ENCODE measurements at places on chromosomes 1 and 21.

- DNase-seq: no peak
Measured at GRCh38 chr1:50710099-50710498, 250.0 kb downstream of the FAF1 start.

- DNase-seq: no peak
Measured at GRCh38 chr1:212922016-212922415, 28.3 kb upstream of the VASH2 start.

DNA sequence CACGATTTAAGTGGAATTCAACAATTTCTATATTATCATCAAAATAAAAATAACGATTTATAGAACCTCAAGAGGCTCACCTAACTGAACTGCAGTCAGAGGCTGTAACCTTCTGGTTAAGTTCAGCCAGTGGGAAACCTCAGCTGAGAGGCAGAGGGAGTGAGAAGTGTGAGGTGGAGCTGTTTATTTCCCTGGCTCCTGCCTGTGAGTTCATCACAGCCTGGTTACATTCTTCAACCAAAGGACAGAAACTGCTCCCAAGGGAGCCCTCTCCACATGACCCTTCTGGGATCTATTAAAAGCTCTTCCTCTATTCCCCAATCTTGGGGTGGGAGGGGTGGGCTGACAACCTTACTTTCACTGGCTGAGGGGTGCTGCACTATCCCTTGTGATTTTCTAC lies 22.2 kb downstream of the DYNLT5 start:
- DNase-seq: no peak

- no peak for DNase-seq
Measured at GRCh38 chr21:43345746-43346409, 81.1 kb downstream of the SIK1 start.
